ENCODE measurements at places on chromosomes 11 and 22.

DNA sequence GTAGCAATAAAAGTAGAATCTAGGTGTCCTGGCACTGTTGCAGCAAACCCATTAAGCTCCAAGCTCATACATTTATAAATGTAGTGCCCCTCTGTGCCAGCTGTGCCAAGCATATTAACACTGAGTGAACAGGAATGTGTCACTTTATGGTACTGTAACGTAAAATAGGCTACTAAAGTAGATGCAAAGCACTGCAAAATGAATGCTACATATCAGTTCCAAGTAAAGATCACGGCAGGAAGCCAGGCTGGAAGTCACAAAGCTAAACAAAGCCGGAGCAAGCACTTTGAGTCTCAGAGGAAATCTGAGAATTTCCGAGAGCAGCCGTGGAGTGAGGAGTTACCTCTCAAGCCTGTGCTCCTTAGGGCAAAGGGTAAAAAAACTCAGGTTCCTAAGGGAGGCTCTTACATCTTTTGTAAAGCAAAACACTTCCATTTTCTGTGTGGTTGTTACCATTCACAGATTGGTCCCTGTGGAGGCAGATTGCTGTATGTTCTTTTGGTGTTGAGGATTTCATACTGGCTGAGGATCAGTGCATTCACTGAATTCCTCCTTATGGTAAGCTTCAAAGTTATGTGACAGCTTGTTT is 85.7 kb downstream of the WNT11 start:
- DNase-seq, result no peak

DNA sequence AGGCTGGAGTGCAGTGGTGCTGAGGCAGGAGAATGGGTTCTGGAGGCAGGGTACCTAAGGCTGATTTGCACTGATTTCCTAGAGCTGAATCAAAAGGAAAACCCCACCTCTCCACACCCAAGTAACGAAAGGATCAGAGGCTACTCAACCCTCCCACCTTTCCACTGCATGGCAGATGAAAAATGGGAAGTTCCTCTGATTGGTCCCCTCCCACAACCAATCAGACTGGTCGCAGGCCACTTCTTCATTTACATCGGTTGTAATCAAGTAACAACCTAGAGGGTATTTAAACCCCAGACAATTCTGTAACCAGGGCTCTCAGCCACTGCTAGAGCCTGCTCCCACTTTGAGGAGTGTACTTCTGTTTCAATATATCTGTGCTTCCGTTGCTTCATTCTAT is 18.6 kb upstream of the PARVB start:
- DNase-seq, result no peak

DNA sequence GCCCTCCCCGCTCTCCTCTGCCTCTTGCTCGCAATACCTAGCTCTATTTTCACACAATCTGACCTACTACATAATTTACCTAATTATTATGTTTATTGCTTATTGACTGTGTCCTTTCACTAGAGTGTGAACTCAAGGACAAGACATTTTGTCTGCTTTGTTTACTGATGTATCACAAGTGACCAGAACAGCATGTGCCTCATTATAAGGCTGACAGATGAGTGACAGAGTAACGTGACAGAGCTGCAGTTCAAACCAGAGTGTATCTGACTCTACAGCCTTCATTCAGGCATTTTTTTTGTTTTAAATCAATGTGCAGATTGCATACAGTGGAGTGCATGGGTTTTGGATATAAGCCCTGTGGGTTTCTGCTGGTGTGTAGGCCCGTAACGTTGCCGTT is 82.0 kb upstream of the RAB1B start:
- DNase-seq, result no peak

DNA sequence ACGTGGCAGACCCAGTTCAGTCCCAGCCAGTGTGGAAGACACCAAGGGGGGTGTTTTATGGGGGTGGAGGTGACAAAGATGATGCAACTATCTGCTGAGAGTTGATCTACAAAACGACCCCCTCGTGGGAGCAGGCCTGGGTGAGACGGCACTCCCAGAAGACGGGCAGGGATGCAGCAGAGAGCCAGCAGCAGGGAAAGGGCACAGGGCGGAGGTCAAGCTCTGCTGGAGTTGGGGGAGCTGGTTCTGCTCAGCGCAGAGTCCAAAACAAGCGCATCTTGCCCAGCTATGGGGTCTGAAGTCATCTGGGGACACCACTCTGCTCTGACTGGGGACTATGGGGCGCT is 3.9 kb downstream of the GNB1L start:
- DNase-seq, result no peak

GRCh38 chr11:111237926-111238325 is 7.6 kb upstream of the POU2AF2 start:
- no peak for DNase-seq

GRCh38 chr11:78209478-78209877 is 20.8 kb downstream of the USP35 start:
- DNase-seq, result no peak

GRCh38 chr11:102309621-102310541 is 7.4 kb upstream of the BIRC3 start:
- no peak for DNase-seq

GRCh38 chr11:33687733-33688479 is 12.7 kb downstream of the C11orf91 start:
- peak; percentile 48 for DNase-seq

GRCh38 chr11:129701706-129702105 is 113.9 kb upstream of the TMEM45B start:
- no peak for DNase-seq

DNA sequence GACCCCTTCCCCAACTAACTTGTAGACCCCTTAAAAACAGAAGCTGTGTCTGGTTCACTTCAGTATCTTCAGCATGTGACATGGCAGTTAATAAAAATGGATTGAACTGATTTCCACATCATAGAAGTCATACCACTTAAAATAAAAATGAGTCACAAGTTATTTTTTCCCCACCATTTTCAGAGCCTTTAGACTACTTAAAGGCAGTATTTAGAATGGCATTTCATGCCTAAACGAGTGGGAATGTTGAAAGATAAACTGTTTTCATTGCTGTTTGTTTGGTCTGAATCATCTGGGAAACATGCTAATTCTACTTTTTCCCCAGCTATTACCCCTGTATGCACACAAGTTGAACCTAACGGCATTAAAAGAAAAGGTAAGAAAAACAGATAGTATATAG is 324.0 kb downstream of the RAB38 start:
- DNase-seq, result peak; percentile 65

- DNase-seq, result no peak
These were observed 507.4 kb upstream of the FAT3 start for GRCh38 chr11:91717169-91717568.

- DNase-seq, result peak; percentile 54
These were observed 712 bp upstream of the SLC2A11 start for GRCh38 chr22:23856721-23857605.

GRCh38 chr11:107898270-107898669 is 30.0 kb upstream of the RAB39A start:
- DNase-seq, result peak; percentile 26

DNA sequence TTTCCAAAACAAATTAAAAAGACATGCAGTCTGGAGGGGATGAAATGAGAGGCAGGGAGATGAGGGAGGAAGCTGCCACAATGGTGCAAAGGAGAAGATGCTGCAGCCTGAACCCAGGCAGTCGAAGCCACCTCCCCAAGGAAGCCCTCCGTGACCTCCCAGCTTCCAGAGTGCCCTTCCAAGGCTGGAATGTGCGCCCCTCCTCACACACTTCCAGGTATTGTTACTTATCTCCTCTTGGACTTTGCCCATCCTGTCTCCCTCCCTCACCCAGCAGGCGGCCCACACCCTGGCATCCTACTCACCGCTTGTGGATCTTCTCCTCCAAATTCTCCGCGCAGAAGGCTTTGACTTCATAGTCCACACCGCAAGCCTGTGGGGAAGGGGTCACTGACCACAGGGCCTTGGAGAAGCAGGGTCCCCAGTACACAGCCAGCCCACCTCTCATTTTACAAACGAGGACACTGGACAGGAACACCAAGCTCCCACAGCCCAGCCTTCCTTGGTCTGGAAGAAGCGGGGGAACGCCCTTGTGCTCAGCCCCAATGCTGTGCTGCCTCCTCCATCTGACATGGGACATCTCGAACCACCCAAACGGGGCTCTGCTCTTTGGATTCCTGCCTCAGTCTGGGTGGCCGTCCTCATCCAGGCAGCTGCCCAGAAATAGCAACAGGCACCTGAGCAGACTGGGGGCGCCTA is 40.3 kb downstream of the TPBGL start:
- DNase-seq, result no peak

- DNase-seq, result peak; percentile 95
These were observed 21.9 kb downstream of the IGSF9B start for GRCh38 chr11:133934599-133935550.

GRCh38 chr11:67085617-67086016 is 29.0 kb downstream of the RHOD start:
- no peak for DNase-seq

GRCh38 chr11:19670030-19670791 is 42.4 kb upstream of the NAV2 start:
- peak; percentile 42 for DNase-seq

All from astrocyte (in vitro differentiated cells and primary cell).